ENCODE measurements at places on chromosomes 6 and 20. TPM values are rescaled to one million over a fixed set of nuclear protein-coding genes. Genes with fewer than 3 reads are reported as not detected.

Gene CDH4
- polyA plus RNA-seq, result not detected

- no peak for DNase-seq
Observed at GRCh38 chr20:58666702-58667101, 15.6 kb downstream of the STX16 start.

Gene SPAG4
- polyA plus RNA-seq, result 137 TPM

Gene RIN2
- 5.1 TPM for polyA plus RNA-seq

Data from HepG2 (cell line).